ENCODE measurements at places on chromosomes 2 and 18.

GRCh38 chr2:234858790-234859329, 93.0 kb upstream of the SH3BP4 start:
- DNase-seq: no peak

GRCh38 chr2:85998071-85998991, 107.4 kb downstream of the POLR1A start:
- DNase-seq: no peak

DNA sequence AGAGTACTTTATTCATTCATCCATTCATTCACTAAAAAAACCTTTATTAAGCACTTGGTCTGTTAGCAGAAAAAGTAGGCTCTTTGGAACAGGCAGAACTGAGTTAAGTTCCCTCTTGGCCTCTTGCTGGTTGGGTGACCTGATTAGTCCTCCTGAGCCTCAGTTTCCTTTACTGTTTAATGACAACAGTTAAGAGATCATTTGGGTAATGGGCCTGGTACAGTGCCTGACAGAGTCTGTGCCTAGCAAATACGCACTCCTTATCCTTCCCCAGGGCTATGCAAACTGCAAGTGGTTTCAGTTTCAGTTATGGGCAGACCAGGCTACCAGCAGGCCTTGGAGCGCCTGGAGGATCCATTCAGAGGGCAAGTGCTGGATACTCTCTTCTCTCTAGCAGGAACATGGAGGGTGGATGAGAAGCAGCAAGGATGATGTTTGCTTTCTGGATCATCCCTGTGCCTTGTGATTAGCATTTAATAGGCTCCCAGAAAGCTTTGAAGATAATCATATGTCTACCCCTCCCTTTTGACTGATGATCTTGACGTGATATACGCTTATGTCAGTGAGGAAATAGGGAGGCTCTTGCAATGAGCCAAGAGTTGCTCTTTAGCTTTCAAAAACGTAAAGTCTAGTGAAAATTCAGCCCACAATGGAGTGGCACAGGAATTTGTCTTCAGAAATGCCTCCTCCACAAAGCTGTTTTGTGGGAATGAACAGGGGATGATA, 12.4 kb upstream of the TAF1B start:
- DNase-seq: no peak

GRCh38 chr2:165700531-165700930, 93.5 kb downstream of the GALNT3 start:
- DNase-seq: no peak

DNA sequence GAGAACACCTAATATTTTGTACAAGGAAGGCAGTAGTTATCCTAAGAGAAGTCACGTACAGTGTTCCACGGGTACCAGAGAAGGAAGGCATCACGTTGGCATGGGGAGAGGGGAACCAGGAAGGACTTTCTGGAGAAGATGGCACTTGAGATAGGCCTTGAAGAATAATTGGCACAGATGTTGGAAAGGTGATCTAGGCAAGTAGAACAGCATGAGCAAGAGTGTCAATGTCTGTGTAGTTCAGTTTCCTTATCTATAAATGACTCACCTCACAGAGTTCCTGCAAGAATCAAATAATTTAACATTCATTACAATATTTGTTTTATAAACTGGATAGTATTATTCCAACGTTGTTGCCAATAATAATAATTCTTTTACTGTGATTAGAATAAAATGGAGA, 48.3 kb upstream of the BZW1 start:
- no peak for DNase-seq

DNA sequence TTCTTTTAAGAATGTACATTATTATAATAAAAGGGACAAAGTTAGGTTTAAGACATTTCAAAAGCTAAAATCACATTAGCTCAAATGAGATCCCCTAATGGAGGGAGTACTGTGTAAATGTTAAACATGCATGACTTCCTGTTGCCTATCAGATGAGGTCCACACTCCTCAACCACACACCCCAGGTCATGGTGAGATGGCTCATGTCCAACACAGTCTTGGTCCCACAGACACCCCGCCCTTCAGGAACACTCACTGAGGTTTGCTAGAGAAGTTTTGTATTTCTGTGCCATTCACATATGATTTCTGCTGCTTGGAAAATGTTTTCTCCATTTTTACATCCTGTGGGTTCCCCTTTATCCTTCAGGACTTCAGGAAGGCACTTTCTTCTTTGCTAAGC, 491.0 kb downstream of the SOX11 start:
- no peak for DNase-seq

GRCh38 chr2:65985986-65986385, 448.9 kb upstream of the MEIS1 start:
- DNase-seq: no peak

DNA sequence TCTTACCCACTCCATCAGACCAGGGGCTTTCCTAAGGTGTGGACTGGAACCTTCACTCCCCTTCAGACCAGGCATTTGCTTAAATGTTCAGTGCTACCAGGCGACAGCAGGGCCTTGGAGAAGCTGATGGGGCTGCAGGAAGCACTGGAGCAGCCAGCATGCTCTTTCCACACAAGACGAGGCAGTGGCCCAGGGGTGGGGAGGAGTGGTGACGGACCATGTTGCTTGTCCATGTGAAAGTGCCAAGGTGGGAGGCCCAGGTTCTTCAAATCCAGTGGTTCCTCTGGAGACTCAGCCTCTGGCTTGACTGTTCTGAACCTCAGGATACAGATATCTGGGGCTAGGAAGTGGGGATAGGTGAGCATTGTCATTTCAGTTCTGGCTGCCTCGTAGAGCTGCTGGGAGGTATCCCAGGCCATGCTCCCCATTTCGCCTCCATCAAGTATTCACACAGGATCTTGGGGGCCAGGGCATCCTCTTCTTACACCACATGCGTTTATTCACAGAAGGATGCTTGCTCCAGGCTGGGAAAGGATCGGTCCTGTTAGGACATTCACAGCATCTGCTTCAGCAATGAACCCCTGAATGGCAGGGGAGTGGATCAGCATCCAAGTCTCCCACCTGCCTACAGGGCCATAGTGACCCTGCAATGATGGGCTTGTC, 62.2 kb downstream of the SFXN5 start:
- no peak for DNase-seq

DNA sequence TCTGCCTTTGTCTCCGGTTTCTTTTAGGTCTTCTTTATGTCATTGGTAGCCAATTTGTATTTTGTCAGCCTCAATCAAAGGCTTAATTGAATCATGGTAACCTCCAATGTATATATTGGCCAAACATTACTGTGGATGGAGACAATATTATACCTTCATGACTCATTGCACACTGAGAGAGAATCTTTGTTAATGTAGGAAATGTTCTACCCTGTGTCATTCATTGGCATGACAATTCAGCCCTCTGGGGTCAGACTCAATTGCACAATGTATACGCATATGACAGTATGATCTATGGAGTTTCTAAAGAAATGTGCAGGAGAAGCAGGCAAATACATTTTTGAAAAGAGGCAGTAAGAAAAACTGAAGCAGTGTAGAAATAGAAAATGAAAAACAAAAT, 162.6 kb downstream of the PDE11A start:
- DNase-seq: no peak

- no peak for DNase-seq
Observed at GRCh38 chr2:25341753-25342371, at the start of gene DNMT3A. Gene DNMT3A, minus strand, starts transcription at chr2:25341925. Its CDS starts 27,941 bp downstream, at chr2:25313984.

GRCh38 chr2:237223201-237223861, 137.6 kb downstream of the COPS8 start:
- DNase-seq: no peak

- no peak for DNase-seq
Observed at GRCh38 chr2:68812251-68812650, 58.9 kb downstream of the BMP10 start.

- DNase-seq: no peak
Observed at GRCh38 chr2:49262801-49263560, 108.7 kb upstream of the FSHR start.

DNA sequence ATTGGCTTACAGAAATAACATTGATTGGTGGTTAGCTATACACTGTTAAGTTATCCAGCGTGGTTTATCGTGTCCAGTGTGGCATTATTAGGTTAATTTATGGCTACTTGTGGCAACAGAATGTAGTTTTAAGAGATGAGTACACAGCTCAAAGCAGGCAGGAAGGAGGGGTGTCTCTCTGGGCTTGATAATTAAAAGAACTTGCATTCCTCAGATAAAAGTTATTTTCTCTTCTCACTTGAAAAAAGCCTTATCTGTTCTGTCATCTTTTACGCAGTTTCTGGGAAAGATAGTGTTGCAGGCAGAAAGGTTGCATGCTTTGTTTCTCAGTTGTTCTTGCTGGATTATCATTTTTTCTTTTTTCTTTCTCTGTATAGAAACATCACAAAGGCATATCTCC, 154.4 kb upstream of the COL3A1 start:
- no peak for DNase-seq

DNA sequence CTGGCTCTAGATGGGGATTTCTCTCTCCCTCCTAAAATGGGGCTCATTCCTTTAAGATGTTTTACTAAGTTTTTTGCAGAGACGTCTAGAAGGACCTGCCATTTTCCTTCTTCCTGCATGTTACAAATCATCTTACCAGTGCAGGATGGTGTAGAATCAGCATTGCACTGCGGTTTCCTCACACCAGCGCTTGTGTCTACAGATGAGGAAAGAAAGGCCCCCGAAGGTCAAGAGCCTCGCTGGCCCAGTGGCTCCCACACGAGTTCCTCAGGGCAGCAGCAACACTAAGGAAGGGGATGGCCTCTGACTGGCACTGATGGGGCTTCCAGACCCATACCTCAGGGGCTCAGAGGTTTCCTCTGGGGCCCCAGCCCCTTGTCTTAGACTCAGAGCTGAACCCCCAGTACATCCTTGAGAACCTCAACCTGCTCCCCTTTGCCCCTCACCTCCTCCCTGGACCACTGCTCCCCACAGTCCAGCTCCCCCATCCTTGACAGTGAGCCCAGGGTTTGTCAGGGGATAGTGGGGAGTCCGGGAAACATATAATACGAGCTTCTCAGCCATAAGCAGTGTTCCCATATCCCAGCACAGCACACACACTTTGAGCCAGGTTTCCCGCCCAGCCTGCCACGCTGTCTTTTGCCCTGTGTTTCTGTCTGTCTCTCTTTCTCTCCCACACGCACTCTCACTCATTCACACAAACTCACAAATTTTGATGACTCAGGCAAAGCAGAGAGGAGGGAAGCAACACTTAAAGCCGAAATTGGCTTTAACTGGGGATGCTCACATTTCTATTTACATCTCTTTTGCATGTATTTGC, 29.4 kb downstream of the ZFP36L2 start:
- no peak for DNase-seq

DNA sequence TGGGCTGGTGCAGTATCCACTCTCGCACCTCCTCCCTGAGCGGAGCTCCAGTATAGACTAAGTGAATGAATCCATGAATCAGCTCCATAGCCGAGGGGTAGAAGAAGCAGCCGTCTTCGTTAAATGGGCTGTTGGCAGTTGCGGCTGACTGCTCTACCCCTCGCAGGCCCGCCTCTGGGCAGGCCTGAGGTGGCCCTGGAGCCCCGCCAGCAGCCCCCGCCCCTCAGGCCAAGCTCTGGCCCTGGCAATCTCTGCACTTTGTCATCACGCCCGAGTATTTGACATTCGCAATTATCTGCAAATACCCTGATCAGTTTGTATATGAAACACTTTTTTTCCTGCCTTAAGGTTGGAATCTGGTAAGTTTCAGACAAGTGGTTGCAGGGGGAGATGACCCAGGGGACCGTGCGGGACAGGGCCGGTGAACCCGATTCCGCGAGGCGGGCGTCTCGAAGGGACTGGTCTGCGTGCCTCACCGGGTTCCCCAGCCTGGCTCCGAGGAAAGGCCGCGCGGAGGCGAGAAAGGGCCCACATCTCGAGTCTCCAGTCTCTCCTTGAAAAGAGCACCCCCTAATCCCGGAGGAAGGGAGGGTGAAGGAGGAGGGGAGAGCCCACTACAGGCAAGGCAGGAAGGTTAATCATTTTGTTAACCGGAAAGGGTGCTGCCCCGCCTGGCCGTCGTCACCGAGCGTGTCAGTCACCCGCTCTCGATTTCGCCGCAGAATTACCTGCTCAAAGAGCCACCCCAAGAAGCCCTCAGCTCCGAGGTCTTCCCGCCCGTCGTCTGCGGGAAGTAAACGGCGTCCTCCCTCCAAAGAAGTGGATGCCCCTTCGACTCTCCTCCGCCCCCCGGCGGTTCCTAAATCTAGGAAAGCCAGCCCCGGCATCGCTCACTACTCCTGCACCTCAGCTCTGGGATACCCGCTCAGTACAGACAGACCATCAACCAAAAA, 11.1 kb upstream of the SATB2 start:
- no peak for DNase-seq

DNA sequence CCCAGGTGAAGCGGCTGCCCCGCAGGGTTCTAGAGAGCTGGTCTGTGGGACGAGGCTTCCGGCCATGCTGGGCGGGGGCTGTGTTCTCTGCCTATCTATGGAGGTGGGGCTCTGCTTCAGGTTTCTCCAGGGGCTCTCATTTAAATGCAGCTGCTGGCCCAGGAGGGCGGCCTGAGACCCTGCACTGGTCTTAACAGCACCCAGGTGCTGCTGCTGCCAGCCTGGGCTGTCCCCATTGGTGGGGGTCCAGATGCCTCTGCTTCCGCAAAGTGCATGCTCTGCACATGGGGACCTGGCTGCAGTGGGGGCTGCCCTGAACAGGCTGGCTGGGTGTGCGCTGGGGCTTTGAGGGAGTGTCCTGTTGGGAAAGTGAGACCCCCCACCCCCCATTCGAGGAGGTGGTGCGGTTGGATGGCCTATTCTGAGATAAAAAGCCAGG, 29.7 kb upstream of the ALLC start:
- no peak for DNase-seq

GRCh38 chr2:2041256-2041824, 289.7 kb downstream of the MYT1L start:
- DNase-seq: no peak

- no peak for DNase-seq
Observed at GRCh38 chr2:238942726-238943300, 94.9 kb downstream of the TWIST2 start.

DNA sequence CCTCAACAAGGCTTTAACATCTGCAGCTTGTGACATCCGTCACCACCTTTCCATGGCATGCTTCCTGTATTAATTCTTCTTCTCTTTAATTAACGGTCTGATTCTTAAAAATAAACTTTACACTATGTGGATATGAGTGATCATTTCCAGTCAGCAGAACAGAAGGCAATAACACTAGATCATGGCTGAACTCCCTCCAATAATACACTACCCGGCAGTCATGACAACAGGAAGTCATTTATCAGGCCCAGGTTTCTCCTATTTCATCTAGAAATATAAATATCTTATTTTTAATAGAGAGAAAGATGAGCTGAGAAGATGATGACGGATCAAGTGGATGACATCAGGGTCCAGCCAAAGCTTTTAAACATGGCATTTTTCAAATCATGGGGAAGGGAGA, 792.2 kb downstream of the SLC4A3 start:
- no peak for DNase-seq

DNA sequence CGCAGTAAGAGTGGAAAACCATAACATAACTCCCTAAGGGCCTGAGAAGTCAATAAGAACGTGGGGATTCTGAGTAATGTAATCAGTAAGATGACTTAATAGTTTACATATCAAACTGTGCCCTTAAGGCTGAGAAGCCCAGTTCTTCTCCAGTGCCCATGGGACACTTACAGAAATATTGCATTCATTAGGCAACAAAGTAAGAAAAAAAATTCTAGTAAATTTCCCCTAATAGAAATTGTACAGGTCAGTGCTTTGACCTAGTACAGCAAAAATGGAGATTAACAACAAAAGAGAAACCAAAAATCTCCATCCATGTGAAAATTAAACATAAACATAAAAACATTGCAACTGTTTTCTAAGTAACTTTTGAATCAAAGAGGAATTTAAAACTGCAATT, 139.8 kb upstream of the HS6ST1 start:
- no peak for DNase-seq
